ENCODE measurements at places on chromosomes 2 and 18. TPM values are rescaled to one million over a fixed set of nuclear protein-coding genes. Genes with fewer than 3 reads are reported as not detected.

Gene SH3RF3
- total RNA-seq: 0.84 TPM

Gene LCT
- 0.19 TPM for total RNA-seq

Gene TFPI
- total RNA-seq: 7.0 TPM

Gene ACTG2
- total RNA-seq: not detected

Gene NAT8
- not detected for total RNA-seq

Gene NUP35
- 27.7 TPM for total RNA-seq

DNA sequence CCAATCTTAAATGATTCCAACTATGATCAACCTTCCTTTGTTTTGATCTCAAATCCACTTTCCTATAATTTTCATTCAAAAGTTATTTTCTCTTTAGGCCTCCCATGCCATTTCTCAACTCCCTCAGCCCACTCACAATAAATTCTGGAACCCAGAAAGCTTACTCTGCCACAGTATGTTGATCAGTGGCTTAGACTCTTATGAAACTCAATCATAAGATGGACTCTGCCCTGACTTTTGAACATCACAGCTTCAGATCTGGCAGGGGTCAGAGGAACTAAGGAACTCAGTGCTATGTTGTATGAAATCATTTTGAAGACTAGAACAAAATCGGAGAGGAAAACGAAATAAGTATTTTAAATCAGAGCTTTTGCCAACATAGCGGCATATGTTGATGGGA is 59.8 kb upstream of the LGALSL start:
- no peak for DNase-seq

GRCh38 chr2:137929519-137929916 is 34.8 kb upstream of the HNMT start:
- no peak for DNase-seq

- DNase-seq: no peak
Observed at GRCh38 chr2:231634951-231635875, 42.5 kb downstream of the TEX44 start.

DNA sequence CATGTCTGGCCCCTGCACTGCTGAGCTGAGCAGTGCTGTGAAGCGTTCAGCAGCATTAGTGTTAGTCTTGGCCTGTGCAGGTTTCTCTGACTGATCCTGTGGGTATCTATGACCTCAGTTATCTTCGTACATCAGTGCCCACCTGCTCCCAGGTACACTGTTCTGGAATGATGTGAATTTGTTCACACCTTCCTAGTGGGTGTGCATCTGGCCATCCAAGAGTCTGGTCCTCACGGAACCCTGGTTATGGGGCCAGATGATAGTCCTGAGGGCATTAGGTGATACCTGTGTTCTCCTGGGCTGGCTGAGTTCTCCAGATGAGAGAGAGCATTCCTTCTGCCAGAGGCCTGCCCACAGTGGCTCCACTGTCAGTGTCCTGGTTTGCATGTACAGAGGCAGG is 57.2 kb downstream of the INPP4A start:
- no peak for DNase-seq

GRCh38 chr2:229451852-229452251 is 180.8 kb upstream of the PID1 start:
- DNase-seq: no peak

DNA sequence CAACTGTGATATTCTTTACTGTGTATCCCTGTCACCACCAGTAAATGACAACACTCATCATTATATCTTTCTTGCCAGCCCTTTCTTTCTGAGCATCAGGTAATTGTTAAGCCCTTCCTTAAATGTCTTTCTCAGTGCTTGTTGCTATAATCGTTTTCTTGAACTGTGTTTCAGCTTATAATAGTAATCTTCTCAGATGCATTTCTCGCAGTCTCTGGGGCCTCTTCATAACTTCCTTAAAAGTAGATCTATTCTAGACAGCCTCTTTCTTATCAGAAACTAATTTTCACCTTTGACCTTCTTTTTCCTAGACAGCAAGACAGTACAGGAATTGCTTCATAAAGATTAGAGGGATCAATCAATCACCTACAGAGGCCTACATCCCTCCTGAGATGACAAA is 648.1 kb downstream of the CPS1 start:
- no peak for DNase-seq

DNA sequence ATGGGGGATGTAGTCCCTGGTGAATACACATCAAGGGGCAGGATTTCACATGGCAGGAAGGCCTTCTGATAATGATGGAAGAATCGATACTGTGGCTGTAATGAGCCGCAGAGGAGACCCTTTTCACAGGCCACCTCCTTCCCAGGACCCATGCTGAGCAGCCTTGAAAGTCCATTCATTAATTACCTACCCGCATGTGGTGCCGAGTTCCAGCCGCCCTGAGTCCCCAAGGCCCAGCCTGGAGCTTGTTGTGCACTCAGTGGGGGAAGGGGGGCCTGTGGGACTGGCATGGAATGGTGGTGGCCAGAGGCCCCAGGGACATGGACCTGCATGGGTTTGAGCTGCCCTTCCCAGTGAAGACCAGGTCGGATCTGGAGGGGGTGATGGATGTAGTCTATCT is 25.5 kb downstream of the ASB18 start:
- no peak for DNase-seq

DNA sequence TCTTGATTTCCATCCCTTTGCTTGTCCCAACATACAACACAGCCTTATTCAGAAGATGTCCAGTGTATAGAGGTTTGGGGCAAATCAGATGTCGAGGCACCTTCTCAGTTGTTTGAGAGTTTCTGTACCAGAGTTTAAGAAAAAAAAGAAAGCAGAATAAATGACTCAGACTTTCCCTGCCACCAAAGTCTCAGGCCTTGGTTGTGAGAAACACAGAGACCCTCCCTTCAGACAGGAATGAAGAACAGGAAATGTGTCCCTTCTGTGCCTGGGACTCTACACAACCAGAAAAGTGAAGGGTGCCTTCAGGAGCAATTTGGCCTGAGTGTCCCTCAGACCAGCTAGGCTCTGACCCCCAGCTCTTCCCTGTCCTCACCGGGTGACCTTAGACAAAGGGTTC is 37.3 kb upstream of the REL start:
- DNase-seq: no peak

- no peak for DNase-seq
Observed at GRCh38 chr2:181632733-181633401, 24.0 kb downstream of the CERKL start.

- DNase-seq: no peak
Observed at GRCh38 chr2:127653421-127654083, 7.6 kb downstream of the GPR17 start.

DNA sequence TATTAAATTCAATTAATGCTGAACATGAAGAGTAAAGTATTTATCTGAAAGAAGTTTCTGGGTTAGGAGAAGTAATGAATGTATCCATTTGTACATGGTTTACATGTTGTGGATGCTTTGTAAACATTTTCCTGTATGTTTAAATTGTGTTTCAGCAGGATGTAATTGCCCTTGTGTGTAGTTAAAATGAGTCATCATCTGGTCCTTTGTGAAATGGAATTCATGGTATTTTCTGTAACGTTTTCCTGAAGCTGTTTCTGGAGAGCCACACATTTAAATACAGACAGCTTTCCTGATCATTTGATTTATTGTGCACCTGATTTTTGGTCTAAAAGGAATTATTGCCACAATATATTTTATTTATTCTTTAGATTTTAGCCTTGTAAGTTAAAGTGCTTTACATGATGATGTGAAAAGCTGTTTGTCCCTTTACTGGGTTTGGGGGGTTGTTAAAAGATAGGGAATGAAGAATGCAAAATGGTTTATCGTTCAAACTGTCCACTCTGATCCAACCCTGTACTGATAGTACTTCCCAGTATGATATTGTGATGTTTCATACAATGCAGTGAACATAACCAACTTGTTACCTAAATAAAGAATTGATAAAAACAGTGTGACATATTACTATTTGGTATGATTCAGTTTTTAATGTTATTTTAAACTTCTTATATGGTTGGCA is 41.7 kb upstream of the SLC3A1 start:
- no peak for DNase-seq

- no peak for DNase-seq
Observed at GRCh38 chr2:223599640-223600380, 2.4 kb downstream of the SCG2 start.

- DNase-seq: no peak
Observed at GRCh38 chr2:673615-674320, 3.4 kb downstream of the TMEM18 start.

DNA sequence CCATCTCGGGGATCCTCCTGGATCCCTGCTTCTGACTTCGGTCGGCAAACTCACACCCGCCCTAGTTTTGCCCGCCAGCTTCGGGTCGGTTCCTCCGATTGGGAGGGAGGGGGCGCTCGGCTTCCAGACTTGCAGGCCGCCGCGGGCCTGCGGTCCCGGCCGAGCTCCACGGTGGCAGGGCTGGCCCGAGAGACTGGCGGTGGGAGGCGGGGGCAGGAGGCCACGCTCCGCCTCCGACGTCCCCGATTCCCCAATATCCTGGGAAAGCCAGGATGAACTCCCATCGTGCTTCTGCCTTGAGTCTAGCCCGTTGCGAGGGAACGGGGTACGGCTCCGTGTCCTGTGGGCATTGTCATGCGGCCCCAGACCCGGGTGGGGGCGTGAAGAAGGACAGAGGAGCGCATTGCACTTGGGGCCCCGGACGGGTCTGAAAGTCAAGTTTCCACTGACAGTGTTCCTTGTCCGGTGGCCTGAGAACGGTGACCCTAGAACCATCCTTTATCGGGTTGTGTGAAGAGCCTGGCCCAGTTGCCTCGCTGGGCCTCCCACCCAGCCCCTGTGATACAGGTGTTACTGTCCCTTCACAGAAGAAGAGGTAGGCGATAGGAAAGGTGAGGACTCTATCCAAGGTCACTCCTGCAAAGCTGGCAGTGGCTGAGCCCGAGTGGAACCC is 2.4 kb upstream of the INHBB start:
- peak; percentile 79 for DNase-seq

DNA sequence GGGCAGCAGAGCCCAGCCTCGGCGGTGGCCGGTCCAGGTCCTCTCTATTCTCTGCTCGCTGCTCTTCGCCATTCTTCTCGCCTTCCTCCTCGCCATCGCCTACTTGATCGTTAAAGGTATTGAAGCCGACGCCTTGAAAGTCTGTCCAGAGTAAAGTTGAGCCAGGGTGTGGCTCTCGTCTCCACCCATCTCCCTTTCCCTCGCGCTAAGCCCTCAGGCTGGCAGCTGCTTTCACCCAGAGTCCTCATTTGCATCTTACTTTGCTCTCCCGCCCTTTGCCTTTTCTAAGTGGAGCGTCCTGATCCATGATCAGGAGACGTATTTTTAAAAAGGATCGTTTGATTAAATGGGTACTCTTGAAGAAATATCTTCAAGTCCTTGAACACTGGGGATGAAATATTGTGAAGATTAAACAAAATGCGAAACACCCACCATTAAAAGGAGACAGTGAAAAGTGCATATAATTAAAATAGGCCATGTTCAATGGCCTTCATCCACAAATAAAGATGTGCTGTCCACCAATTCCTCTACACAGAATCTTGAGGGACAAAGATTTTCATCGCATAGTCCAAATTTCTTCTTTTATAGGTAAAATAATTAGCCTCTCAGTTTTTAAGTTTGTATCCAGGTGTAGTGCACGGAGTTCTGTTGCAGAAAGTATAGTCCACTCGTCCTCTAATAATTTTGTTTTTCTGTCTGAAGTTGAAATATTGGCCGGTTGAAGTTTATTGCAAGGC is 657 bp downstream of the ARL6IP6 start:
- DNase-seq: peak; percentile 46
